Naive thymus-derived CD8-positive, alpha-beta T cell (primary cell): ENCODE measurements at places on chromosomes 3 and 15. TPM values are rescaled to one million over a fixed set of nuclear protein-coding genes. Genes with fewer than 3 reads are reported as not detected.
A peak's percentile ranks its signal among the peaks of the same experiment; 100 is the strongest.

Gene AP3B2
- total RNA-seq = 1.7 TPM

Gene LRRC31
- total RNA-seq = not detected

Gene C3orf22
- not detected for total RNA-seq

Gene CHRNA7
- not detected for total RNA-seq

Gene PAK6
- total RNA-seq = not detected

Gene CACNA1D
- not detected for total RNA-seq

Gene NECTIN3
- total RNA-seq = 4.8 TPM

GRCh38 chr3:72227486-72228070 lies 442.6 kb upstream of the PROK2 start:
- H3K36me3 ChIP-seq = no peaks in the 10 kb centered on the region
- H3K27me3 ChIP-seq = no peaks in the 10 kb centered on the region
- H3K4me1 ChIP-seq = peaks cover 11% of the 10 kb centered on the region
- no peak for DNase-seq

DNA sequence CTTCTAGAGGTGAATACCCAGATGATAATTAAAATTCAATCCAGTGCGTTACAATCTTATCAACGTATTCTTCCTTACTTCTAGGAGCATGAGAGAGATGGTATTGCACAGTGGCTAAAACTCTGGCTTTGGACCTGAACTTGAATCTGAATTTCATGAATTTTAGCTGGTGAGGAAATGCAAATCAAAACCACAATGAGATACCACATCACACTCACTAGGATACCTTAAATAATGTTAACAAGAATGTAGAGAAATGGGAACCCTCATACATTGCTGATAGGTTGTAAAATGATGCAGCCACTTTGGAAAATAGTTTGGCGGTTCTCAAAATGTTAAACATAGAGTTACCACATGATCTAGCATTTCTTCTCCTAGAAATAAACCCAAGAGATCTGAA lies 47.1 kb upstream of the TSC22D2 start:
- H3K27ac ChIP-seq = no peak overlapping the region
- H3K4me3 ChIP-seq = no peak overlapping the region
- no peak for DNase-seq
- H3K4me1 ChIP-seq = no peaks in the 10 kb centered on the region
- H3K27me3 ChIP-seq = no peaks in the 10 kb centered on the region
- no peaks in the 10 kb centered on the region for H3K36me3 ChIP-seq

DNA sequence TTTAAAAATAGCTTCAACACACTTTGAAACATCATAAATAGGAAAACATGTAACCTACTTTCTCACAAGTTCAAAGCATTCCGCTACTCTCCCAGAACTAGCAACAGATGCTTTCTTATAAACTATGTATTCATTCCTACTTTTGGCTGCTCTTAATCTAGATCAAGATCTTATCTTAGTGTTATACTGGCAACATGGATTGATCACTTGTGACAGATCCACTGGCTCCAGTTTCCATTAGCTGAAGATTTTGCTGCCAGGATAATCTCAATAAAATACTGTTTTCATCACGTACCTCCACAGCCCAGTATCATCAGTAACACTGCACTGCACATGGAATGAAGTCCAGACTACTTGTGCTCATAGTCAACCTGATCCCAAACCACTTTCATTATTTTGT lies 491.7 kb upstream of the AGTR1 start:
- H3K36me3 ChIP-seq = no peaks in the 10 kb centered on the region
- no peaks in the 10 kb centered on the region for H3K4me1 ChIP-seq
- H3K27me3 ChIP-seq = no peaks in the 10 kb centered on the region
- no peak for DNase-seq
- H3K4me3 ChIP-seq = no peak overlapping the region

DNA sequence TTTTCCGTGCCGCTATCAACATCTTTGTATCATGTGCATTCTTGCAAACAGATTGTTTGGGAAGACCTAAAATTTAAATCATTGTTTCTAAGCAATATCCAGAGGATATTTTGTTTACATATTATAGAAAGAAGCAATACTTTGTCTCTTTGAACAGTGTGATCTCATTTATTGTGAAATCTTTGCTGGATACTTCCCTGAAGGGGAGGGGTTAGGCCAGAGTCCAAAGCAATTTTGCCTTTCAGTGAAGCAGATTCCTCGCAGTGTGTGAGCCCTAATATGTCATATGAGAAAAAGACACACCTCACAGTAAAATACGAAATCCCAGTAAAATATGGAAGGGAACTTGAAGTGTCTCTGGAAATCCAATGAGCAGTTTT lies 158.7 kb upstream of the SLCO3A1 start:
- H3K27me3 ChIP-seq = no peaks in the 10 kb centered on the region
- no peaks in the 10 kb centered on the region for H3K4me1 ChIP-seq
- H3K36me3 ChIP-seq = no peaks in the 10 kb centered on the region
- no peak for DNase-seq

DNA sequence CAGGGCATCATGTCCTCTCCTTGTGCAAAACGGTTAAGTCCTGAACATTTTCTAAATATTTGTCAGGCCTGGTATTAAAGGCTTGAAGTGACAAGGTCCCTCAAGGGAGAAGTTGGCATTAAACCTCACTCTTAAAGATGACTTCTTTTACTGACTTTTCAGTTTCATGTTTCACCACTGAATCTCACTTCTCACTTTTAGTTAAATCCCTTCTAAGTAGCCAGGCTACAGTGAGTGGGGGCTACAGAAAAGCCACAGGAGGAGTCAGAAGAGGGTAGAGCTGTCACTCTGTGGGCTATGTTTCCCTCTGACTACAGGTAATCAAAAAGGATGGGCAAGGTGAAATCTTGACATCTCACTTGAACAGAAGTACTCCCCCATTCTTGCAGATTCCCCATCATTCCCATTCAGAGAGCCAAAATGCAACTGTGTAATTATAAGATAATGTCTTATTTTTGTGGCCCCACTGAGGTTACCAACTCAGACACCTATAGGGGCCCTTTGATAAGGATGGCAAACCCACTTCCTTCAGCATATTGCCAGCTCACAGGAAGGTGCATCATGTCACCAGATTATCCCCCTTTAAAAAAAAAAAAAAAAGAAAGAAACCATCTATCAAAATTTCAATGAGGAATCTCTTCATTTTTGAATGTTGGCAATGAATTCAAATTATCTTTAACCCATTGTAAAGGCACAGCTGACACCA lies 790.1 kb upstream of the CFAP20DC start:
- H3K4me3 ChIP-seq = no peak overlapping the region
- peaks cover 28% of the 10 kb centered on the region for H3K4me1 ChIP-seq
- H3K27me3 ChIP-seq = no peaks in the 10 kb centered on the region
- peak; percentile 13 for DNase-seq
- peaks cover 11% of the 10 kb centered on the region for H3K36me3 ChIP-seq
- H3K27ac ChIP-seq = no peak overlapping the region

DNA sequence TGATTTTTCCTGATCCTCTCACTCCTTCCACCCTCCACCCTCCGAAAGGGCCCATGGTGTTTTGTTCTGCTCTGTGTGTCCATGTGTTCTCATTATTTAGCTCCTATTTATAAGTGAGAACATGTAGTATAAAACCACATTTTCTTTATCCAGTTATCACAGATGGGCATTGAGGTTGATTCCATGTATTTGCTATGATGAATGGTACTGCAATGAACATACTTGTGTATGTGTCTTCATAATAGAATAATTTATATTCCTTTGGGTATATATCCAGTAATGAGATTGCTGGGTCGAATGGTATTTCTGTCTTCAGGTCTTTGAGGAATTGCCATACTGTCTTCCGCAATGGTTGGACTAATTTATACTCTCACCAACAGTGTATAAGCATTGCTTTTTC lies 126.0 kb downstream of the IMPG2 start:
- no peaks in the 10 kb centered on the region for H3K27me3 ChIP-seq
- DNase-seq = no peak
- no peak overlapping the region for H3K27ac ChIP-seq
- H3K36me3 ChIP-seq = no peaks in the 10 kb centered on the region
- no peaks in the 10 kb centered on the region for H3K4me1 ChIP-seq
- no peak overlapping the region for H3K4me3 ChIP-seq

- no peaks in the 10 kb centered on the region for H3K36me3 ChIP-seq
- peaks cover 19% of the 10 kb centered on the region for H3K4me1 ChIP-seq
- no peak overlapping the region for H3K27ac ChIP-seq
- no peaks in the 10 kb centered on the region for H3K27me3 ChIP-seq
Measured at GRCh38 chr3:31922962-31923361, 58.1 kb downstream of the OSBPL10 start.

- peaks cover 3% of the 10 kb centered on the region for H3K27me3 ChIP-seq
- H3K36me3 ChIP-seq = no peaks in the 10 kb centered on the region
- H3K27ac ChIP-seq = no peak overlapping the region
- H3K4me1 ChIP-seq = no peaks in the 10 kb centered on the region
- no peak for DNase-seq
- H3K4me3 ChIP-seq = no peak overlapping the region
Measured at GRCh38 chr3:86954747-86955146, 36.2 kb downstream of the VGLL3 start.

DNA sequence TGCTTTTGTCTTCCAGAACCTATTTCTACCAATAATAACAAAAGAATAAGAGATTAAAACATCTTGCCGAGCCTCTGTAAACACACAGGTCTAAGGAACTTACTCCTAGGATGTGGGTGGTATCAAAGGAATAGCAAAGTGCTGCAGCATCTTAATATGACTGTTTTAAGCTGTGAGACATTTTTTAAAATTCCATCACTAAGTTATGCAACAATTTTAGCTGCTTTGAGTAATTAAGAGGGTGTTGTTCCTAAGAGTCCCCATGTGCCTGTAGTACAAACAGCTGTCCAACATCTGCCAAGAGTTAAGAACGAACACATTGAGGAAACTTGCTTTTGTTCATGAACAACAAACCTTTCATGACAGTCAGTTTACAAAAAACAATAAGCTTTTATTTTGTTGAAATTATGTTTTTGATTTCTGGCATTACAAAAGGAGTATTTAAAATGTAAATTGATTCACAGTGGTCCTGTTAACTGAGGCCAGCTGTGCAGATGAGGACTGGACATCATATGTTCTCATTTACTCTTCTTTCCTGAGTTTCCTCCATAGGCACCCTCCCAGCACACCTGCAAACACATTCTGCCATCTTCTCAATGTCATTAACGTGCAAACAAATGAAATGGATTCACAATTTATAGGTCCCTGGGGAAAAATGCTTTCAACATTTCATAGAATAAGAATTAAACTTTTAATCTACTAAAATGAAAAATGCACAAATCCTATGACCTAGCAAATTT lies 337.3 kb upstream of the ARHGEF26 start:
- no peak for DNase-seq
- no peak overlapping the region for H3K4me3 ChIP-seq
- peaks cover 5% of the 10 kb centered on the region for H3K27me3 ChIP-seq
- H3K36me3 ChIP-seq = no peaks in the 10 kb centered on the region
- H3K4me1 ChIP-seq = no peaks in the 10 kb centered on the region
- H3K27ac ChIP-seq = no peak overlapping the region

DNA sequence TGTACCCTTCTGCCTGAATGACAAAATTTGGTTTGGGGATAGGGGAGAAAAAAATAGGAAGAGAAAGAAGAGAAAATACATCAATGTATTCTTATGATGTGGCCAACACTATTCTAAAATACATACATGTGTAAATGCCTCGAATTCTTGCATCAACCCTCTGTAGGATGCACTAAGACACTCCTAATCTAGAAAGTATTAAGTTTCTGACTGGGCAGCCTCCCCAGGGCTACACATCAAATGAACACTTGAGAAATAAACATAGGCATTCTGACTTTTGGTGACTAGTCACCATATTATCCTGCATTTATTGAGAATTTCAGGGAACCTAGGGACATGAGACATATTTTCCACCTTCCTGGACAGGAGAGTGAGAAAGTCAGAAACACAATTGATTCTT lies 109.2 kb downstream of the CPNE4 start:
- H3K4me1 ChIP-seq = no peaks in the 10 kb centered on the region
- H3K4me3 ChIP-seq = no peak overlapping the region
- no peak overlapping the region for H3K27ac ChIP-seq
- DNase-seq = no peak
- no peaks in the 10 kb centered on the region for H3K36me3 ChIP-seq

- H3K4me3 ChIP-seq = peak overlapping the region; percentile 87
- peaks cover 30% of the 10 kb centered on the region for H3K27me3 ChIP-seq
- H3K27ac ChIP-seq = no peak overlapping the region
- H3K36me3 ChIP-seq = peaks cover 8% of the 10 kb centered on the region
- H3K4me1 ChIP-seq = peaks cover 16% of the 10 kb centered on the region
Measured at GRCh38 chr15:28106294-28107110, 7.4 kb upstream of the OCA2 start.

GRCh38 chr3:177195242-177195991 lies 1.9 kb downstream of the TBL1XR1 start:
- peak; percentile 35 for DNase-seq
- H3K36me3 ChIP-seq = no peaks in the 10 kb centered on the region
- peak overlapping the region; percentile 98 for H3K4me3 ChIP-seq
- H3K27ac ChIP-seq = peak overlapping the region; percentile 97
- peaks cover 67% of the 10 kb centered on the region for H3K4me1 ChIP-seq
- H3K27me3 ChIP-seq = no peaks in the 10 kb centered on the region

DNA sequence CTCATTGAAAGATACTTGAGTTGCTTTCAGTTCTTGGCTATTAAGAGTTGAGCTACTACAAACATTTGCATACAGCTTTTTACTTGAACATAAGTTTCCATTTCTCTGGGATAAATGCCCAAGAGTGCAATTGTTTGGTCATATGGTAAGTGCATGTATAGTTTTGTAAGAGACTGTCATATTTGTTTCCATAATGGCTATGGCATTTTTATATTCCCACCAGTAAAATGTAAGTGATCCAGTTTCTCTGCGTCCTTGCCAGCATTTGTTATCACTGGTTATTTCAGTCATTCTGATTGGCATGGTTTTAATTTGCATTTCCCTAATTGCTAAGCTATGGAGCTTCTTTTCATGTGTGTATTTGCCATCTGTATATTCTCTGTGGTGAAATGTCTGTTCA lies 22.5 kb downstream of the C3orf80 start:
- H3K4me1 ChIP-seq = no peaks in the 10 kb centered on the region
- peaks cover 3% of the 10 kb centered on the region for H3K27me3 ChIP-seq
- DNase-seq = no peak
- no peak overlapping the region for H3K27ac ChIP-seq

DNA sequence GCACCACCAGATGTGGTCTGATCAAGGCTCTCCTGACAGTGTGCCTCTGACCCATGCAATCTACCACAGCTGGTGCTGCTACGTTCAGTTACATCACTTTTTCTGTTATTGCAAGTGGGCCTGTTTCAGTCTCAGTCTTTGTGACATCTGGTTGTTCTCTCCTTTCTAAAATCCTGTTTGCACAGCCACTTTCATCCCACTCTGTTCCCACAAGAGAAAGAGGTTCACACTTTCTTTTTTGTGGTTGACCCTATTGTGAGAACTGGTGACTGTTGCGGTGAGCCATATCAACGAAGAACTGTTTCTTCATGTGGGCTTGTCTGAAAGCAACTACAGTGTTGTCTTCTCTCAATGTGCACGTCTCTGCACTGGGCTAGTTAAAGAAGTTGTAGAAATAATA lies 342.8 kb upstream of the ARPP21 start:
- DNase-seq = peak; percentile 40
- no peaks in the 10 kb centered on the region for H3K36me3 ChIP-seq
- H3K4me1 ChIP-seq = peaks cover 12% of the 10 kb centered on the region
- H3K27me3 ChIP-seq = peaks cover 2% of the 10 kb centered on the region
- no peak overlapping the region for H3K4me3 ChIP-seq
- no peak overlapping the region for H3K27ac ChIP-seq
